ENCODE measurements at places on chromosomes 16 and 17.

DNA sequence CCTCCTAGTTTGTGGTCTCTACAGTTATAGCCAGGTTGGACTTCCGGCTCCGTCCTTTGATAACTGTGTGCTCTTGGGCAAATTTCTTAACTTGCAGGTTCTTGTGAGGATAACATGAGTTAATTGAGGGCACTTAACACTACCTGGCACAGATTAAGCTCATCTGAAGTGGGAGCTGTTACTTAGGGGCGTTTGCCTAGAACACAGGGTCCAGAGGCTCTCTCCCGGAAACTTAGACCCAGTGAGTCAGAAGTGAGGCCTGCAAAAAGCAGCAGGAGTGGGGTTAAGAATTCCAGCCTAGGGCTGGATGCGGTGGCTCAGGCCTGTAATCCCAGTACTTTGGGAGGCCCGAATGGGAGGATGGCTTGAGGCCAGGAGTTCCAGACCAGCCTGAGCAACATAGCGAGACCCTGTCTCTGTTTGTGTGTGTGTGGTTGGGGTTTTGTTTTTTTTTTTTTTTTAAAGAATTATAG lies 1.4 kb downstream of the MVP start:
- no peak for DNase-seq

DNA sequence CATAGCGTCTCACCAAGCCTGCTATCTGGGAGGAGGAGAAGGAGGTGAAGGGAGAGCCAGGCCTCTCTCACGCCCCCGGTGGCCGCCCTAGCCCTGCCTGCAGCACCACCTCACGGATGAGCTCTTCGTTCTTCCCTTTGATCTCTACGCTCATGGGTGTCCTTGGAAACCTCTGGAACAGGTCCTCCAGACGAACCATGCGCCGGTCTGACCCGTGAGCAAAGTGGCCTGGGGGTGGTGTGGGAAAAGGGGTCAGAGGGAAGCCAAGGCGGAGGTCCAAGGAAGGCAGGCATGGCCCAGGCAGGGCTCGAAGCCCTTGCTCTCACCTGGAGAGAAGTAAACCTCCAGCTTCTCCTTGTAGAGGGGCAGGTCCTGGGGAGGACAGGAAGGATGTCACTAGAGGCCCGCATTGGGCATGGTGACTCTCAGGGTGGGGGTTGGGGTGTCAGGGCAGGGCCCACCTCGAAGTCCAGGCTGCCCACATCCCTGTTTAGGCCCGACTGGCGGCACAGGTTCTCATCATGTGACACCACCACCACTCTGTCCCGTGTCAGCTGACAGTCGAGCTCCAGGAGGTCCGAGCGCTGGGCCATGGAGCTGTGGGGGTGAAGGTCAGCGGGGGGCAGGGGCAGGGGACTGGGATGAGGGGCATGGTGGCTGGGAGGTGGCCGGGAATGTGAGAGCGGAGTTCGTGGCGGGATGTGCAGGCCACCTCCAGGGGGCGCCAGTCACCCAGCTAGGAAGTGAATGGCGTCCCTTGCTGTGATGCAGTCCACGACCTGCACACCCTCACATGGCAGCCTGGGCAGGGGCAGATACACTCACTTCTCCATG lies 923 bp downstream of the GDPD3 start:
- DNase-seq: peak; percentile 28

GRCh38 chr16:22684574-22685458 lies 129.1 kb upstream of the HS3ST2 start:
- DNase-seq: no peak

DNA sequence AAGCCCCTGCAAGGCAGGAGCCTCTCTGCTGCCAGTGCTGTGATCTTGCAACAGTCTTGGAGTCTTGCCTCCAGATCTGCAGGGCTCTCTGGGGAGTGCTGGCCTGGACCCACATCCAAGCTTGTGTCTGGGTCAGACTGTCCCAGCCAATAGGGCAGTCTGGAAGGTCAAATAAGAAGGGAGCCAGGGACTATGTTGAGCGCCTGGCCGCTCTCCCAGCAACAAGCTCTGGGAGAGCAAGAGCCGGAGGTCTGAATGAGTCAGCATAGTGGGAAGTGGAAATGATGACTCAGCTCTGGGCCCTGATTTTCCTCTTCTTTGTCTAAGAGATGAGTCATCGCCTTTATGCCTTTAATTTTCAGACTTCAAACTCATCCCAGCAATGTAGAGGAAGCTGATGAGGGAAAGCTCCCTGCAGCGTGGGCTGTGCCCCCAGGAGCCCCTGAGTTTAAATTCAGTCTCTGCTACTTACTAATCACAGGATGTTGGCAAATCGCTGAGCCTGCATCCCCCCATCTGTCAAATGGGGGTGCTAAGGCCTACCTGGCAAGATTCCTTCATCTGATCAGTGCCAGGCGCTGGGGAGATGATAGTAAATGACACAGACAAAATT lies 43.6 kb upstream of the HAPSTR1 start:
- no peak for DNase-seq

- DNase-seq: no peak
Measured at GRCh38 chr17:40113907-40114245, 7.9 kb upstream of the MSL1 start.

- DNase-seq: no peak
Measured at GRCh38 chr16:2691491-2692248, 9.3 kb downstream of the KCTD5 start.

- DNase-seq: no peak
Measured at GRCh38 chr16:1020591-1020990, 39.0 kb downstream of the SOX8 start.

- no peak for DNase-seq
Measured at GRCh38 chr16:9969580-9969979, 212.6 kb downstream of the GRIN2A start.

DNA sequence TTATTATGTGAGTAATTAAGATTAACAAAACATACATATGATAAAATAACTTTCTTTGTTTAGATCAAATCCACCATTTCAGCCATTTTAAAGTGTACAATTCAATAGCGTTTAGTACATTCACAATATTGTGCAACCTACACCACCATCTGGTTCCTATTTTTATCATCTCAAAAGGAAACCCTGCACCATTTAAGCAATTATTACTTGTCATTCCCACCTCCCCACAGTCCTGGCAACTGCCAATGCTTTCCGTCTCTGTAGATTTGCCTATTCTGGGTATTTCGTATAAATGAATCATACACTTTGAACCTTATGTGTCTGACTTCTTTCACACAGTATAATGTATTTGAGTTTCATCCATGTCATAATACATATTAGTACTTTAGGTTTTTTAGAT lies 162.5 kb upstream of the CNTNAP4 start:
- DNase-seq: no peak

DNA sequence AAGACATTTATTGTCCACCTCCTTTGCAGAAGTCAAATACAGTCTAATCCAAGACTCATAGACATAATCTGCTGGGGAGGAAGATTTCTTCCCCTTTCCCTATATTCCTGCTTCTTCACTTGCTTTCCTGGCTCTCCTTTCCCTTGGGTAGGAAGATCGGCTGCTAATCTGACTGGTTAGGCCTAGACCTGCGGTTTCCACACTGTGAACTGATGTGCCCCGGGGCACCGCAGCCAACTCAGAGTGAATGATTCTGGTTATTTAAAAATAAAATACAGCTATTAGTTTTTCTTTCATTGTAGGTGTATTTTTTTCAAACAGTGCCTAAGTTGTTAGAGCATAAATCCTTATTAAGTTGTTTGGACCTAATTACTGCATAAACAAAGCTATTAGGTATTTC lies 78.9 kb downstream of the DNAH3 start:
- DNase-seq: no peak

- DNase-seq: no peak
Measured at GRCh38 chr17:68178831-68179230, 69.0 kb upstream of the AMZ2 start.

- DNase-seq: no peak
Measured at GRCh38 chr16:84959045-84959576, 52.2 kb downstream of the ZDHHC7 start.

- no peak for DNase-seq
Measured at GRCh38 chr17:7715936-7716886, 1.3 kb upstream of the DNAH2 start.
